ENCODE measurements at places on chromosomes 16 and 17. TPM values are rescaled to one million over a fixed set of nuclear protein-coding genes. Genes with fewer than 3 reads are reported as not detected.
A peak's percentile ranks its signal among the peaks of the same experiment; 100 is the strongest.

Gene ASIC2
- total RNA-seq, result not detected

Gene KRTAP2-1
- total RNA-seq, result not detected

Gene ANTKMT
- 14.0 TPM for total RNA-seq

Gene ANKS3
- 4.1 TPM for total RNA-seq

Gene TBX2
- 2.4 TPM for total RNA-seq

GRCh38 chr17:74354123-74354522 lies 7.5 kb downstream of the BTBD17 start:
- peak; percentile 55 for DNase-seq

DNA sequence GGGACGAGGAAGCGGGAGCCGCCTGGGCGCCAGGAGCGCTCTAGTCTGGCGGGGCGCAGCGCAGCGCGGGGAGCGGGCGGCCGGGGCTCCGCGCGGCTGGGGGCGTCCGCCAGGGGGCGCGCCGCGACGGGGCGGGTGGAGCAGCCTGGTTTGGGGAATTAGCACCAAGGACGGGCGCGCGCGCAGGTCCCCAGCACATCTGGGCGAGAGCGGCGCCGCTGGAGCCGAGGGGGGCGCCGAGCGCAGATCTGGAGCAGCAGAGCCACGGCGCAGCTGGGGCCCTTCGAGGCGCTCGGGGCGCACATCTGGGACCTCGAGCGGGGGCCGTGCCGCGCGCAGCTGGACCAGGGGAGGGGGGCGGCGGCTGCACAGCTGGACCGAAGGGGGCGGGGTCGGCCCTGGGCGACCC lies at the start of gene NXPH3:
Gene NXPH3 (plus strand): TSS at position 193 of the 409 bp plus-strand sequence. CDS start 349 bp downstream, outside the sequence.
- peak; percentile 68 for DNase-seq

GRCh38 chr17:29615048-29615385 lies 7.7 kb downstream of the CORO6 start:
- DNase-seq, result no peak

DNA sequence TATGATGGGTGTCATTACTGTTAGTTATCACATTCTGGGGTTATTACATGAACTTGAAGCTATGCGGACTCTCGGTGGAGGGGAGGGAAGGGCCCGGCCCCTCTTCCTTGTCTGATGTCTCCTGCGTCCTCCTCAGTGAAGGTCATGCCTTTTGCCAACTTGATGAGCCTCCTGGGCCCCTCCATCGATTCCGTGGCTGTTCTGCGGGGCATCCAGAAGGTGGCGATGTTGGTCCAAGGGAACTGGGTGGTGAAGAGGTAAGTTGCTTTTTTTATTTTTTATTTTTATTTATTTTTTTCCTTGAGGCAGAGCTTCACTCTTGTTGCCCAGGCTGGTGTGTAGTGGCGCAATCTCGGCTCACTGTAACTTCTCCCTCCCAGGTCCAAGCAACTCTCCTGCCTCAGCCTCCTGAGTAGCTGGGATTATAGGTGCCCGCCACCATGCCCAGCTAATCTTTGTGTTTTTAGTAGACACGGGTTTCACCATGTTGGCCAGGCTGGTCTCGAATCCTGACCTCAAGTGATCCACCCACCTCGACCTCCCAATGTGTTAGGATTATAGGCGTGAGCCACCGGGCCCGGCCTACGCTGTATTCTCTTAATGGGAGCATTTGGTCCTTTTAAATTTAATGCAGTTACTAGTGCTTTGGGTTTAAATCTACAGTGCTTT lies 21.6 kb downstream of the POLR3E start:
- DNase-seq, result peak; percentile 65

DNA sequence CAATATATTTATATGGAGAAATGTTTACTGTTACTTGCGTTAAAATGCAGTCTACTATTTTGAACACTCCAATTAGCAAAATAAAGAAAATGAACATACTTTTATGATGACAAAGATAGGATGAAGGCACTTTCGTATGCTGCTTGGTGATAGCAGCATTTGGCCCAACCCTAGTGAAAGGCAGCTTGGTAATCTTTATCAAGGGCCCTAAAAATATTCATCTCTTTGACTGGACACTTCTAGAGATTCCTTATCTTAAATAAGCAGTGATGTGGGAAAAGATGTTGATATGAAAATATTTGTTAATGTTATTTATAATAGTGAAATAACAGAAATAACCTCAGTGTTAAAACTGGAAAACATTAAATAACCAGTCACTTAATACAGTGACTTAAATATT lies 79.4 kb downstream of the NF1 start:
- no peak for DNase-seq

- DNase-seq, result no peak
Measured at GRCh38 chr16:79264237-79265109, 336.1 kb downstream of the MAF start.

DNA sequence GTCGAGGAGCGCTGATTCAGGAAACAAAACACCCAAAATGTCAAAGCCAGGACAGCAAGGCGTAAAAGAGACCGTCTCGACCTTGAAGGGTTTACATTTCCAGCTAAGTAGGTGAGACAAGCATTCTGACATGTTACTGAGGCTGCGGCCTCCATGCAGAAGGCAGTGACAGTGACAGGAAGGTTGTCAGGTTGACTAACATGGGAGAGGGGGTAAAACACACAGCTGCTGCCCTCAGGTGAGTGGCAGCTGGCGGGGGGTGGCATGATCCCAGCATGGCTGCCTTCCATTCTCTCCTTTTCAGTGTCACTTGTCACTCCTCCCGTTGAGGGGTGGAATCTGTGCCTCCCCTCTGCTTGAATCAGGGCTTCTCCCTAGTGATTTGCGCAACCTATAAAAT lies 31.9 kb upstream of the CRHR1 start:
- no peak for DNase-seq

- DNase-seq, result no peak
Measured at GRCh38 chr17:34761646-34762045, 182.3 kb downstream of the TMEM132E start.

DNA sequence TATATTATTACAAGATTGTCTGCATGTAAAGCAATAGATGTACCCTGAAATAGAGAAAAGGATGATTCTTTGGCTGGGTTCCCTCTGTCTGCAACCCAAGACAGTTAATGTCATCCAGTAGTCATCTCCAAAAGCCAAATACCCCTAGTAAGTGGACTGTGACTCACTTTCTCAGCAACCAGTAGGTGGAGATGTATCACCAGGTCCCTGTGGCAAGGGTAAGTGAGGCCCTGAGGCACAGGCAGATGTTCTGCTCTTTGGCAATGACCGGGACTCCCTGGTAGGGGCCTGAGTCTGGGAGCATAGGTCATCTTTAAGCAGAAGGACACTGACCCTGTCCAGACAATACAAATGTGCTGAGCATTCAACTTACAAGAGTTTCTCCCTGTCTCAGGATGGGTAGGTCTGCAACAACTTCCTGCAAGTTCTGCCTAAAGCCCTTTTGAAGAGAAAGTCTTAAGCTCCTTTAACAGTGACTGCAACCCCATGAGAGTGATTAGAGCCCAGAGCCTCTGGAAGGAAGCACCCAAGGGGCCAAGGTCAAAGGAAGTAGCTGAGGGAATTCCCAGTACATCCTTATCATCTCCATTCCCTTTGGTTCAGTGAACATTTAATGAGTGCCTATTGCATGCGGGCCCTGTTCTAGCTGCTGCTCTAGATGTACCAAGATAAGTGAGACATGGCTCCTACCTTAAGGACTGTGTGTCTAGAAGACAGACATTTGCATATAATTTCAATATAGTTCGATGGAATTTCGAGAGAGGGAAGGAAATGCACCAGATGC lies 31.9 kb downstream of the PMP22 start:
- DNase-seq, result no peak

DNA sequence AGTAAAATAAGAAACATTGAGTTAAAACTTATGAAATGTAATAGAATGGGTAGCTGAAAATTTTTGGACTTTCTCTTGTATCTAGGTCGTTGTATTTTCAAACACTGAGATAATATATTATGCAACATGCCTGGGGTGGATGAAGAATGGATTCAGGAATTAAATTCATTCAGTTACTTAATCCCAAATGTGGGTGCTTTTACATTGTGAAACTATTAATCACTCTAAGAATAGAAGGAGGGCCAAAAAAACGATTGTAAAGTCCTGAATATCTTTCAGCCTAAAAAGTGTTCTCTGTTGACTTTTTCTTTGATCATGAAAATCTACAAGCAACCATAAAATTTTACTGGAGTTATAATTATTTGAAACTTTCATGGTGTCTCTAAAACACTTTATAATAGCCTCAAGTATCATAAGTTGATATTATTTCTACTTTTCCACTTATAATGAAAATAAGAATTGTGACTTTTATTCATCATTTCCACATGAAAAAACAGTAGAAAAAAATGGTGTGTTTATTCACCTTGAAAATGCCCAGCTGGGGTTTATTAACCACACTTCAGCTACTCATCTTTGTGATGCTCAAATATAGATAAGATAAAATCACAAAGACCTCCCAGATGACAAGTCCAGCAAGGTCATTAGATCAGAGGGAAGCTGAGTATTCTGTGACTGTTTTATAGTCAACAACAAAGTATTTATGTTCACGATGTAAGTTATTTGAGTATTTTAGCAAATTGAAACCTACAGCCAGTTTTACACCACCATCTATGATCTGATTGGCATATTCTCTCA lies 619.9 kb upstream of the SOX9 start:
- DNase-seq, result no peak

DNA sequence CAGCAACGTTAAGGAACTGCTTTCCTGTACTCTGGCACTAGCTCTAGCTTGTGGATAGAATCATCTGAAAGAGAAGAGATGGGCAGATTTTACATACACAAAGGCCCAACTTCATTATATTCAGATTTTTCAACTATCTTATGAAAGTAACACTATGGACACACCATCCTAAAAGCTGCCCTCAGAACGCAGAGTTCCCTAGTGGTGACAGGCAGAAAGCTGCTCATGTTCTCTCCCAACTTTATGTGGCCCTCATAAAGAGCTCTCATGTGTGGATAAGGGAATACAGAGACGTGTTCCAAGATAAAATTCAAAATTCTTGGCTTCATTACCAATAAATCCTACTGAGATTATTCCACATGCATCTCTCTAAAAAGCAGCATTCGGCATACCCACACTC lies 1.5 kb downstream of the CFAP20 start:
- DNase-seq, result no peak

DNA sequence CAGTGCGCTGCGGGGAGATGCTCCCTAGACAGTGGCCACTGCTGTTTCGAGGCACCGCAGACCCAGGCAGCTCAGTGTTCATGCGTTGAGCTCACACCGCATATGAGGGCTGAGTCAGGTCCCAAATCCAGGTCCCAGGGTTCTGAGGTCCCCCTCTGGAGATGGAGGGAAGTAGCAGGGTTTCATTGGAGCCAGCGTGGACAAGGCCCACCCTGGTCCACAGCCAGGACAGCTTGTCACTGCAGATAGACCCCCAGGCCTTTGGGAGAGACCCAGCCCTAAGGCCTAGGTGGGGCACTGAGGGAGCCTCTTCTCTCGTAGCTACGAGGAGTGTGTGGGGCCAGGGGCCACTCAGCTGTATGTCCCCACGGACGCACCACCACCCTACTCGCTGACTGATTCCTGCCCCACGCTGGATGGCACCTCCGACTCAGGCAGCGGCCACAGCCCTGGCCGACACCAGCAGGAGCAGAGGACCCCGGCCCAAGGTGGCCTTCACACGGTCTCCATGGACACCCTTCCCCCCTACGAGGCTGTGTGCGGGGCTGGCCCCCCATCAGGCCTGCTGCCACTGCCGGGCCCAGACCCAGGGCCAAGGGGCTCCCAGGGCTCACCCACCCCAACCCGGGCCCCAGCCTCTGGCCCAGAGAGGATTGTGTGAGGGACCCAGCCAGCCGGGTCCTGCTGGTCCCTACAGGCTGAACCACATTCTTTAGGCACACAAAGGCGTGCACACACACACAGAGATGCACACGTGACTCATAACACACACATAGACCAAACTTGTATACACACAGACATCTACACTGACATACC lies 53.4 kb downstream of the BEAN1 start:
- no peak for DNase-seq

DNA sequence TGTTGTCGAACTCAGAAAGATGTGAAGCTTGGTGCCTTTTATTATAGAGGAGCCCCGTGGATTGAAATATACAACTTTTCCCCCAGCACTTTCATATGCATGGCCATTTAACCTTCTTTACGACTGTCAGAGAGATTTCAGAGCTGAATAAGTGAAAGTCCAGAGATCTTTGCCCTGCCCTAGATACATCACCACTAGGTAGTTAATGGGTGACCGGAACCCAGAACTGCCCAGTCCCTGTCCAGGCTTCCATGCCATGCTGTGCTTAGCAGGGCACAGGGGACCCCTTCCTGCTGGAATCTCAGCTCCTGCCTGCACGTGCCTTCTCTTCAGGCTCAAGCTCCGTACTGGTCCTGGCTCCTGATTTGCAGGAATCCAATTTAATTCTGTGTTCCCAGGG lies 32.2 kb downstream of the SRL start:
- DNase-seq, result no peak

GRCh38 chr16:970386-970765 lies 408 bp downstream of the LMF1 start:
- no peak for DNase-seq

- DNase-seq, result no peak
Measured at GRCh38 chr16:49608779-49609178, 235.2 kb downstream of the C16orf78 start.

DNA sequence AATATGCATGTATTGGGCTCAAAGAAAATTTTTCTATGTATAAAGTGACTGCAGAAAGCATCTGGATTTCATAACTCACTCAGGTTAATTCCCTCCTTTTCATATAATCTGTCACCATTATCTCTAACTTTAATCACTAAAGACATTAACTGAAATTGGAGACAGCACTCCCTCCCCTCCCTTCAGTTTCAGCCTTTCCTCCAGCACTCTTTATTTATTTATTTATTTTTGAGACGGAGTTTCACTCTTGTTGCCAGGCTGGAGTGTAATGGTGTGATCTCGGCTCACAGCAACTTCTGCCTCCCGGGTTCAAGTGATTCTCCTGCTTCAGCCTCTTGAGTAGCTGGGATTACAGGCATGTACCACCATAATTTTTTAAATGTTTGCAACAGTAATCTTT lies 43.1 kb downstream of the CDH8 start:
- DNase-seq, result no peak

GRCh38 chr17:66724581-66725341 lies 110.2 kb upstream of the CACNG5 start:
- no peak for DNase-seq

DNA sequence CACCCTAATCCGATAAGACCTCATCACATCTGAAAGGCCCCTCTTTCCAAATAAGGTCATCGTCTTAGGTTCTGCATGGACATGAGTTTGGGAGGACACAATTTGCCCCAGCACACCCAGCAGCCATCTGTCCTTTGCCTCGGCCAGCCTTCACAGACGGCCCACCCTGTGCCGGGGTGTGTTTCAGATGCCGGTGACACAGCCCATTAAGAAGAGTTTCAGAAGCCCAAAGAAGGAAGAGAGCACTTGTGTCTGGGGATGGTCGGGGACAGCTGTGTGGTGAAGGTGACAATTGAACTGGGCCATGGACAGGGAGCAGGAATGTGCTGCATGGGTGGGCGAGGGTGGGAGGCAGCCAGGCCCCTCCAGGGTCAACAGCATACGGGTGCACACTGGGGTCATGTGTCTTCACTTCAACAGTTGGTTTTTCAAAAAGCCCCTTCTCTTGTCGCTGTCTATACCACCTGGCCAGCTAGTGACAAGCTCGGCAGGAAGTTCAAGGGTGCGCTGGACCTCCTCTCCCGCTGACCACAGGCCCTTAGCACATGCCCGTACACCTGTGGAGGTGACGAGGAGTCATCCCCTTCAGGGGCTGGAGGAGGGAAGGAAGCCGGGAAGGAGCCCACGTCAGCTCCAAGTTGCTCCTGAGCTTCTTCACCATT lies 183.1 kb downstream of the C16orf95 start:
- DNase-seq, result no peak
